SJSA1 (cell line): ENCODE measurements at places on chromosomes 11 and 22. TPM values are rescaled to one million over a fixed set of nuclear protein-coding genes. Genes with fewer than 3 reads are reported as not detected.

DNA sequence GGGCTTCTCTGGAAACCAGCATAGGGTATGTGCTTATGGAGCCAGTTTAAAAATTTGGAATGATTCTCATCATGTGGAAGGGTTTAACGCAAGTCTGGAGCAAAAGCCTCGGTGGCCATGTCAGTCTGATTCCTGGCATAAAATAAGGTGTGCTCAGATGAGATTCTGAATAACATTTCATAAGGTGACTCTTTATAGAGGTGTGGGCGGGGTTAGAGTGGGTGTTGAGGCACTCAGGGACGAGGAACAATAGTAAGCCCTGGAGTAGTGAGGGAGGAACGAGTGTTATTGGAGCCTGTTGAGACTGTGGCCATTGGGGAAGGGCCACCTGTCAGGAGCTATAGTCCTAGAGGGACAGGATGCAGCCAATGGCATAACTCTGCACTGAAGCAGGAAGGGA, 13.0 kb upstream of the KIRREL3 start:
- no peak for DNase-seq

DNA sequence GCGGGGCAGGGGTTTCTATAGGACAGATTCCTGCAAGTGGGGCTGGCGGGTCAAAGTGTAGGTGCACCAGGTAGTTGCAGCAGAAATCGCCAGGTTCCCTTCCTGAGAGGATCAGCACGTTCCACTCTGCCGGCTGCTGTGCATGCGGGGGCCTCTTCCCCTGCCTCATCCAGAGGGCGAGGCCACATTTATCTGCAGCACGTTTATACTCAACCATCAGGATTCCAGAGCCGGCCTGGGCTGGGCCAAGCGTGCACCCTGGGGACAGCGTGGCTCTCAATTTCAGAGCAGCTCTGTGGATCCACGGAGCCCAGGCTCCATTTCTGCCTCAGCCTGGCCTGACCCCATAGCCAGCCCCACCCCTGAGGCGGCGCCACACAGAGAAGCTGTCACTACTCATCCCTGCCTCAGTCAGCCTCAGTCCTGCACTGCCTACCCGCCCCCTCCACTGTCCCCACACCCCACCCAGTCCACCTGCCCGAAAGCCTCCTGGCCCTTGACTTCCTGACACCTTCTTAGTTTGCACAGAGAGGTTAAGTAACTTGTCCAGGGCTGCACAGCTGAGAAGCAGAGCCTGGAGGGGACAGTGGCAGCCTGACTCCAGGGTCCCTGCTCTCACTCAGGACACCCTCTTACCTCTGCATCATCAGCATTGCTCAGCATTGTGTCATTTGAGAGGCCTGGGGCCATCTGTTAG, 45.9 kb upstream of the RTL6 start:
- no peak for DNase-seq

DNA sequence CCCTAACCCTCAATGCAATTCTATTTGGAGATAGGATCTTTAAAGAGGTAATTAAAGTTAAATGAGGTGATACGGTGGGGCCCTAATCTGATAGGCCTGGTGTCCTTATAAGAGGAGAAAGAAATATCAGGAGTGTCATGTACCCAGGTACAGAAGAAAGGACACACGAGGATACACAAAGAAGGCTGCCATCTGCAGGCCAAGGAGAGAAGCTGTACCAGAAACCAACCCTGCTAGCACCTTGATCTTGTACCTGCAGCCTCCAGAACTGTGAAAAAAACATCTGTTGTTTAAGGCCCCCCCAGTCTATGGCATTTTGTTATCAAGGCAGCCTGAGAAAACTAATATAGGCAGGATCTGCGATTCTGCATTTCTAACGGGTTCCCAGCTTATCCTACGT, 44.2 kb downstream of the FBXO7 start:
- DNase-seq: no peak

Gene F2
- total RNA-seq: not detected in 2 replicates

DNA sequence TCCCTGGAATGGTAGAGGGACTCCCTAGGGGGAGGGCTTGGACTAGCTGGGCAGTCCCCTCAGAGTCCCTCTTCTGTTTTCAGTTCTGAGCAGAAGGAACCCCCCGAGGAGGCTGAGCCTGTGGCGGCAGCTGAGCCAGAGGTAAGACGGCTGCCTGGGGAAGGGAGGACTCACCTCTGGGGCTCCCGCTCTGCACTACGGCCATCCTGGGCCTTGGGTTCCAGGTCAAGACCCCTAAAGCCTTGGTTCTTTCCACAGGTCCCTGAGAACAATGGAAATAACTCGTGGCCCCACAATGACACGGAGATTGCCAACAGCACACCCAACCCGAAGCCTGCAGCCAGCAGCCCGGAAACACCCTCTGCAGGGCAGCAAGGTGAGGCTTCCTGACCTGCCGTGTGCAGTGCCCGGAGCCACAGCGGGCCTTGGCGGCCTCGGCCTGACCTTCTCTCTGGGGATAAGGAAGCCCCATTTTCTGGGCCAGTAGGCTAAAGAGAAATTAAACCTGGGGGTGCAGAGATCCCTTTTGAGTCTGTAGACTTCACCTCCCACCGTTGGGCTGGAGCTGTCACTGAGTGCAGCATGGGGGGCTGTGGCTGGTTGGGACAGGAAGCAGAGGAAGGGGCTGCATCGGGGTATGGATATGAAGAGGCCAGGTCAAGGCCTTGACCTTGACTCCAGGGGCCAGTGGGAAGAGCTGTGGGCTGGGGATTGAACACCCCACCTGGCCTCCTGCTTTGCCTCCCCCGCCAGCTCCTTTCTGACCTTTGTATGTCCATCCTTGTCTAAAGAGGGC, 15.0 kb downstream of the INCENP start:
- DNase-seq: no peak

GRCh38 chr11:101341578-101341977, 212.0 kb upstream of the PGR start:
- DNase-seq: no peak

Gene ANO5
- total RNA-seq: not detected in 2 replicates

GRCh38 chr11:85948884-85949283, 93.7 kb downstream of the CCDC83 start:
- no peak for DNase-seq

Gene CCDC87
- total RNA-seq: 0.34 TPM in 1 of 2 replicates, not detected in the other

DNA sequence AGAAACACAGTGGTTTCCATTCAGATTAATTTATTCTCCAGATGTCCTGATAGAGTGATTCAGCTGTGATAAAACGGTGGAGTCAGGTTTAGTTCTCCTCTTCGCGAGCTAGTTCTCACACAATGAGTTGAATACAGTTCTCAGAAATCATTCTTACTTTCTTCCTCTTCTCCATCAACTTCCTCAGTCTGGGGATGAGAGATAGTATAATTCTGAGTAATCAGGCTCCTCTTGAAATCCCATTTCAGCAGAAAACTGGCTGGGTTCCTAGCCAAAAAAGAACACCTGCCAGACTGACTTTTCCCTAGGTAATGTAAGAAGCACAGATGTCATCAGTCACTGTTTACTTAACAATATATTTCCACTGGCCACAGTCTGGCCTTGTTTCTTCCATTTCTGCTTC, 76.7 kb downstream of the SVIP start:
- DNase-seq: no peak

Gene PANX2
- 0.13 and 0.58 TPM in 2 replicates for total RNA-seq

GRCh38 chr11:129702410-129703398, 112.9 kb upstream of the TMEM45B start:
- DNase-seq: no peak

Gene TRPC6
- 0.34 and 0.87 TPM in 2 replicates for total RNA-seq
